ENCODE measurements at places on chromosomes 5 and 9.
A peak's percentile ranks its signal among the peaks of the same experiment; 100 is the strongest.

DNA sequence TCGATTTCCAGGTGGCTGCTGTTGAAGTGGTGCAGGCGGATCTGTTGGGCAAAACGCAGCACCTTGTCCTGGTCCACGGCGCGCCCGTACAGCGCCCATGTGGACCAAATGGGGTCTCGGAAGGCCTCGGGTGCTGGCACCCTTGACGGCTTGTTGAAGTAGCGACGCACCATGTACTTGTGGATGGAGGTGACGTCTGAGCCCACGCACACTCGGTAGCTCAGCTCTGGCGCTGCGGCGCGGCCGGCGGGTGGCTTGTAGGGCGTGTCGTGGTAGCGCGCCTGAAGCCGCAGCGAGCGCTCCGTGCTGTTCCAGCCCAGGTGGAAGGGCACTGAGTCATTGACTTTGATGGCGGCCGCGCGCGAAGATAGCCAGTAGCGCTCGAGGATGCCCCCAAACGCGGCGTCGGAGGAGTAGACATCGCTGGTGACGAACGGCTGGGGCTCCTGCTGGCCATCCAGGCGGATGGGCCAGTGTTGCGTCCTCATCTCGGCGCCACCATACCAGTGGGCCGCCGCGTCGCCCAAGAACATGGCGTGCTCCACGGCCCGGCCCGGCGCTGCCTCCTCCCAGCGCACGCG is 4.7 kb downstream of the MYORG start:
- no peak for DNase-seq

DNA sequence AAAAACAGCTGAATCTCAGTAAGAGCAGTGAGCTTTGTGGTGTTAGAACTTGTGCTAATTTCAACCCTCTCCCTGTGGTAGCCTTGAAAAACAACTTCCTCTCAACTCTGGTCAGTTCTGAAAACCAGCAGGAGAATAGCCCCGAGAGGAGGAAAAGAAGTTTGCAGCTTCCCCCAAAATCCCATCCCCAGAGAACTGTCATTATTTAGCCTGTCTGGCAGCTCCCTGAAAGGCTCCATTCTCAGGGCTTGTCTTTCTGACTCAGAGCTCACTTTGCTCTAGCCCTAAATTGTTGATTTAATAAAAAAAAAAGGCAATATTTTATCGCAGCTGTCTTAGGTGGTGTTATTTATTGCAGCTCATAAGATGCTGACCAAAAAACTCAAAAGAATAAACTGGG is 11.4 kb upstream of the SLC45A2 start:
- peak; percentile 16 for DNase-seq

- no peak for DNase-seq
Observed at GRCh38 chr5:11941566-11941965, 37.3 kb upstream of the CTNND2 start.

DNA sequence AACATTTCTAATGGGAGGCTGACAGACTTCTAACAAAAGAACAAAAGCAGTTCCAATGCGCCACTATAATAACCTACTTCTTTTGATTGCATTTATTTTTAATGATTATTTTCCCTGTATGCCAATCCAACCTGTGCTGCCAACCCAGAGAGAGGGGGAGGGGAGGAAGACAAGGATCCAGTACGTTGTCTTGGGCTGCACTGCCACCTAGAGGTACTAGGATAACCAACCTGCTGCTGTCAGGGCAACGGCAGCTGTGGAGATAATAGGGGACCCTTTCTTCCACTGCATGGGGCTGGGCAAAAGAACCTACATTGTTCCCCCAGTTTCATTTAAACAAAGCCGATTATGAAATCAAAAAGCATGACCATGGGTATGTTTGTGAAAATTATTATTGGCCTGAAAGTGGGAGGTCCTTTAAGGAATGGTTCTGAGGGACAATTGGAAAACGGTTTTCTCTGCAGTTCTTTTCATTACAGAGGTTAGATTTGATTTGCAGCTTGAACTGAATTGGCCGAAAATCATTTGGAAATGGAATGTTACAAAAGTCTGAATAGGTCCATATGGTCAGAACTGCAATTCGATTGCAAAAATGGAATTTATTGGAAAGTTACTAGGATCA is 101.3 kb downstream of the RASEF start:
- DNase-seq, result peak; percentile 68

- DNase-seq, result no peak
Observed at GRCh38 chr9:79562749-79563386, 8.9 kb upstream of the TLE4 start.

- peak; percentile 92 for DNase-seq
Observed at GRCh38 chr5:178182158-178182876, 4.9 kb downstream of the GMCL2 start.

GRCh38 chr5:105752801-105753200 is 1917.9 kb downstream of the EFNA5 start:
- DNase-seq, result no peak

GRCh38 chr5:133433641-133434040 is 178.7 kb downstream of the FSTL4 start:
- no peak for DNase-seq

Data from KBM-7 (cell line).